T-helper 22 cell (primary cell): ENCODE measurements at places on chromosomes 7 and 10.

GRCh38 chr10:68752711-68753350 is 31.8 kb downstream of the CCAR1 start:
- DNase-seq: no peak

DNA sequence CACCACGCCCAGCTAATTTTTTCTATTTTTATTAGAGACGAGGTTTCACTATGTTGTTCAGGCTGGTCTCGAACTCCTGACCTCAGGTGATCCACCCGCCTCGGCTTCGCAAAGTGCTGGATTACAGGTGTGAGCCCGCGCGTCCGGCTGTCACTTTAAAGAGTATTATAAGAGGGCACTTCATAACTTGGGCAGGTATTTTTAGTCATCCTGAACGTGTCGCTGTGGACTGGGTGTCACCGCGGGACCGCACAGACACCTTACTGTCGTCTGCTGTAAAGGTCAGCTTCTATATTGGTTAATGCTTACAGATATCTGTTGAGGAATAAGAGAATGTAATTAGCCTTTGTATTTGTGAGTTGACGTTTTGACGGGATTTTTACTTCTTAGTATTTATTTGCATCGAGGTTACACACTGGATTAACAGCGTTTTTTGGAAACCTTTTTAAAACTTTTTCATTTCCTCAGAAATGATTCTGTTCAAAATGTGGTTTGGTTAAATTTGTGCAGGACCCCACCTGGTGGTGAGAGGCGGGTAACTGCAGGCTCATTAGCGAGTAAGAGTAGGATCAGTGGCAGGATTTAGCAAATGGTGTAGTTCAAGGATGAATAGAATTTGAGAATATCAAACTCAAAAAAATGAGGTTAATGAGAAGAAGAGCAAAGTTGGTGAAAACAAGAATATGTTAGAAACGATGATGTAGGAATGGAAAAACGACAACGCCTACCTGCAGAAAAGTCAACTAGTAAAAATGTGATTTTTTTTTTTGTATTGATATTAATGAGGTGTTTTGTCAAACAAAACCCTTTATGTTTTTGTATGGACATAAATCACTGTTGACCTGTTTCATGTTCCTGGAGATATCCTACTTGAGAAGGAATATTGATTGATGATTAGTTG is 3.2 kb downstream of the DNAJB6 start:
- peak; percentile 34 for DNase-seq

DNA sequence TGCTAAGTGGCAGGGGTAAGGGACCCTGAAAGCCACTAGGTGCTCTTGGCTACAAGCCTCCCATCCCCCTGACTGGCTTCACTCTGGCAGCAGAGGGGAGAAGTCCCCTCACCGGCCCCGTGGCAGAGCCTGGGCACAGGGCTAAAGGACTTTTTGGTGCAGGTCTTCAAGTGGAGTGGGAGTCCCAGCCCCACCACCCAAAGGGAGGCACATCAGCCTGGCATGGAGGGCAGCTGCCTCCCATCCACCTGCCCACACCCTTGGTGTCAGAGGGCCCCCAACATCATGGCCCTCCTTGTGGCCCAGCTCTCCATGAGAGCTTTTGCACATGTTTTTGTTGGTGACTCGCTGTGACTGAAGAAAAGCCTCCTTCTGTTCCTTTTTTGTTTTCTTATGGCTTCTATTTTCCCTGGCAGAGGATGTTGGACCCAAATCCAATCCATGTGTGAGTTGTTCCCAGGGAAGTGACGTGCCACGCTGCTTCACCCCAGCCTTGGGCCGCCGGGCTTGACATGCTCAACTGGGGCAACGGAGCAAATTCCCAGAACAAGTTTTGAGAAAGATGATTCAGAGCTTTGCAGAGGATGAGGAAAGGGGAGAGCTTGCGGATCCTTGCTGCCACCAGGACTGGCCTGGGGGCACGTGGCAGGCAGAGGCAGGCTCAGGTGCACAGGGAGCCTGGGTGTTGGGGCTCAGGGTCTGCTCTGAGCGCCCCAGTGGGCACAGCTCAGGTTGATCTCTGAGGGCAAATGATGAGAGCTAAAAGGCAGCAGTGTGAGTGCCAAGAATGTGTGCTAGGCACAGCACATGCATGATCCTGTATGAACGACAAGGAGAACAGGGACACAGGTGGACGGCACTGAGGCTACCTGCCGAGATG is 1.9 kb upstream of the AEBP1 start:
- no peak for DNase-seq

- no peak for DNase-seq
These were observed 89.1 kb downstream of the CDK6 start for GRCh38 chr7:92747041-92747835.

DNA sequence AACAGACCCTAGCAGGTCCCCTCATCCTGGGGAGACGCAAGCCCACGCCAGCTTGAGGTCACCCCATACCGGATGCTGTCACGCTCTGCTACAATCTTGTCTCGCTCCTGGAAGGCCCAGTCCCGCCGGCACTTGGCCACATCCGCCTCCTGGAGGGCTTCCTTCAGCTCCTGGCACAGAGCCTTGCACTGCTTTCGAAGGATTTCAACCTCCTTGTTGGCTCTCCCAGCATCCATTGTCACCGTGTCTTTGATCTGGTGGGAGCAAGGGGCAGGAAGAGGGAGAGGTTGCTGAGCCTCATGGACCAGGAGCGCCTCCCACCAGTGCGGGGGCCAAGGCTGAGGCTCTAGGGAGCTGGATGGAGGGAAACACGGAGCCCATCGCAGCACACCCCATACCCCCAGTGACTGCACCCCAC is 90.9 kb downstream of the DLG5 start:
- no peak for DNase-seq

GRCh38 chr10:99534939-99535763 is 2.4 kb downstream of the NKX2-3 start:
- no peak for DNase-seq

GRCh38 chr10:13161857-13162271 is 506 bp downstream of the MCM10 start:
- no peak for DNase-seq

DNA sequence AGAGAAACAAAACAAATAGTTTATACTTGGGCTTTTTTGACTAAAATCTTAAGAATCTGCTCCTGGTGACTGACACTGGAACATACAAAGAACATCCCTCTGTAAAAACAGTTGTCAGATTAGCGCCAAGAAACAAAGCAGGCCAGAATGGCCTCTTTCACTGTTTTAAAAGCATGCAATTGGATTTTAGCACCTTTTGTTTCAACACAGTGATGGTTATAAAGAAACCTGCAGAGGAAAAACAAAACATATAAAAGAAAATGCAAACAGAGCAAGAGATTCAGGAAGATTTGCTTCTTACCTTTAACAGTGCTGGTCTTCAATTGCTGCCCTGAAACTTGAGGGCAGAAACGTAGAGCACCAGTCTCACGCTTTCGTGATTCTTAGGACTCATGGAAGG is 652.2 kb upstream of the KCND2 start:
- DNase-seq: no peak

DNA sequence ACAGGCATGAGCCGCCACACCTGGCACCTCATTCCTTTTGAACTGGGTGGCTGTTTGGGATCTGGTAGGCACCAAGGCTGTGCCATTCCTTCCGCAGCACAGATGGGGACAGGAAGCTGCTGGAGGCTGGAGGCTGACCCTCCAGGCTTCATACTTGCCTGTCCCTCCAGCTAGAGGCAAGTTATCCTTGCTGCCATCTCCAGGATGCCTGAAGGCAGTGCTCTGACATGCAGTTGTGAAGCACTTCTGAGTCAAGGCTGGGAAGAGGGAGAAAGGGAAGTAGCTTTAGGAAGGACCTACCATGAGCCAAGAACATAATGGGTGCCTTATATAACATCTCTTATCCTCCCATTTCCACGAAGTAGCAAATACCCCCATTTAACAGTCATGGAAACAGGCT is 9.5 kb downstream of the MARVELD1 start:
- DNase-seq: no peak

DNA sequence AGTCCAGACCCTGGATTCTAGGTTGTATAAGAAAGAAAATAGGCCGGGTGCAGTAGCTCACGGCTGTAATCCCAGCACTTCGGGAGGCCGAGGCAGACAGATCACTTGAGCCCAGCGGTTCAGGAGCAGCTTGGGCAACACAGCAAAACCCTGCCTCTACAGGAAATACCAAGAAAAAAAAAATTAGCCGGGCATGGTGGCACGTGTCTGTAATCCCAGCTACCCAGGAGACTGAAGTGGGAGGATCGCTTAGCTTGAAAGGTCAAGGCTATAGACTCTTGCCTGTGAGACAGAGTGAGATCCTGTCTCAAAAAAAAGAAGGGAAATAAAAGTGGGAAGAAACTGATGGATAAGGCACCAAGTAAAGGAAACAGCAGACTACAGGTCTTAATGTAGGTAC is 287.9 kb upstream of the KLF14 start:
- DNase-seq: no peak

DNA sequence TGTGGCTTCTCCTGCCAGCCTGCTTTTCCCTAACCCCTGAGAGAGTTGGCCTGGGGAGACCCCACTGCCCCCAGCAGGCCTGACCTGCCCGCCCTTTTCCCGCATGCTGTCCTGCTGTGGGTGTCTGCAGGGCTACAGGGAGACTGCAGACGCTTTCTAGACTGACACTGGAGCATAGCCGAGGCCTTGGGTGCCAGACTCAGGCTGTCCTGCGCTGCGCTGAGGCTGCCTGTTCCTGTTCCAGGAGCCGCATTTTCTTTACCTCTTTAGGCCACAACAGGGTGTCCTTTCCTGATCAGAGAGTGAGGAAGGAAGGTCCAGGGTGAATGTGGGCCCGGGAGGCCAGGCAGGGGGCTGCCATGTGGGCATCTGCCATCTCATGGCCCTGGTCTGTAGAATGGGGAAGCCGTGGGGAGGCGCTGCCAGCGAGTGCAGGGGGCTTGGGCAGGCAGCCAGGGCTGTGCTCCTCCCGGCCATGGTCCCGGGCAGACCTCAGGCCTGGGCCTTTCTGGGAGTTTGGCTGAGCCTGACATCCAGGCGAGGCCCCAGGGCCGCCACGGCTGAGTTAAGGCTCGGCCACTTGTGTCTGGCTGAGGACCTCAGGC is 3.6 kb downstream of the PWWP2B start:
- DNase-seq: no peak

DNA sequence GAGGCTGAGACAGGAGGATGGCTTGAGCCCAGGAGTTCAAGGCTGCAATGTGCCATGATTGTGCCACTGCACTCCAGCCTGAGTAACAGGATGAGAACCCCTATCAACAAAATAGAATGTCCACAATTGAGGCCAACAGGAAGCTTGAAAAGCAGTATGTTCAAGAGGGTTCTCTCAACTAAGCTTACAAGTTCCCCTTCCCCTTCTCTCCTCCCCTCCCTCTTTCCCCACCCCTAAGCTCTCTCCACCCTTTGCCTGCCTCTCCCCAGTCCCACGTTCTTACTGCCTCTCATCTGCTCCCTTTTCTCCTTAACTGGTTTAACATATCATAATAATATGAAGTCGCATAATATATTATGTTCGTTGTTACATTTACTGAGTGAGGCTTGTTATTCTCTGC is 35.4 kb downstream of the KIAA1549 start:
- DNase-seq: no peak

DNA sequence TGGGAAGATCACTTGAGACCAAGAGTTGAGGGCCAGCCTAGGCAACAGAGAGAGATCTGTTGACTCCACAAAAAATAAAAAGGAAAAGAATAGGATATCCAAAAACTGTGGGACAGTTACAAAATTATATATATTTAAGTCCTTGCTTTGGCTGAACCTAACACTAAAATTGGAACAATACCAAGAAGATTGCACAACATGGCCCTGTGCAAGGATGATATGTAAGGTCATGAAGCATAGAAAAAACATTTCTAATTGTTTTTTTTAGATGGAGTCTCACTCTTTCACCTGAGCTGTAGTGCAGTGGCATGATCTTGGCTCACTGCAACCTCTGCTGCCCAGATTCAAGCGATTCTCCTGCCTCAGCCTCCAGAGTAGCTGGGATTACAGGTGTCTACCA is 139.0 kb downstream of the TPST1 start:
- DNase-seq: no peak

DNA sequence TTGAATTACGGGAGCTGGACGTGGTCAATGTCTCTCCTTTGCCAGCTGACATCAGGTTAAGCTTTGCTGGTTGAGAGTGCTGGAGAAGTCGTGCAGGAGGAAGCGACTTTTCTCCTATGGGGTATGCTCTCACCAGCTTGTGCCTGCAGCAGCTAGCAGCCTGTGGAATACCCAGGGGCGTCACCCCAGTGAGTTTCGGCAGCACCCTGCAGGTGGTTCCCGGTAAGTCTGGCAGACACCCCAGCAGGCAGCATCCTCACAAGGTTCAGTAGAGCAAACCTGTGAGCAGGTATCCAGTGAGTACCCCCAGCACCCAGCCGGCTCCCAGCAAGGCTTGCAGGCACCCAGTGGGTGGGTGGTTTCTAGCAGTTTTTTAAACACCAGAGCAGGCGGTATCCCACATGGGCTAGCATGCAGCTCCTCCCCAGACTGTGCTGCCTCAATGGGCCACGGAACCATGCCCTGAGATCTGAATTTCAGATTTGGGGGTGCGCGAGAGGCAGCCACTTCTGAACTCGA is 74.8 kb upstream of the SVIL start:
- no peak for DNase-seq

DNA sequence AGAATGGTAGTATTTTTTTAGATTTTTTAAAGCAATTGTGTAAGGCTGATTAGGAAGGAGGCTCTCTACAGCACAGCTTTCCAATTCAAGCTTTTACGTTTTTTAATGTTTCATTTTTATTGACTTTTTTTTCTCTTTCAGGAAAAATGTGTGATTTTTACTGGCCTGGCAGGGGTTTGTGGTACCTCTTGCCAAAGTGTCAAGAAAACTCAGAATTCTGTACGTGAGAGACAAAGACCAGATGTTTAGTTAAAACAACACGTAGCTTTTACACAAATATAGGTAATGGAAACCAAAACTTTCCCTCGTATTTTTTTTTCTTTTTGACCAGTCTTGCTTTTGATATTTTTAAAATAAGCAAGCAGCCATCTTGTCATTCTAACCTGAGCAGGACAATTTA is 6.0 kb upstream of the NPVF start:
- DNase-seq: no peak

DNA sequence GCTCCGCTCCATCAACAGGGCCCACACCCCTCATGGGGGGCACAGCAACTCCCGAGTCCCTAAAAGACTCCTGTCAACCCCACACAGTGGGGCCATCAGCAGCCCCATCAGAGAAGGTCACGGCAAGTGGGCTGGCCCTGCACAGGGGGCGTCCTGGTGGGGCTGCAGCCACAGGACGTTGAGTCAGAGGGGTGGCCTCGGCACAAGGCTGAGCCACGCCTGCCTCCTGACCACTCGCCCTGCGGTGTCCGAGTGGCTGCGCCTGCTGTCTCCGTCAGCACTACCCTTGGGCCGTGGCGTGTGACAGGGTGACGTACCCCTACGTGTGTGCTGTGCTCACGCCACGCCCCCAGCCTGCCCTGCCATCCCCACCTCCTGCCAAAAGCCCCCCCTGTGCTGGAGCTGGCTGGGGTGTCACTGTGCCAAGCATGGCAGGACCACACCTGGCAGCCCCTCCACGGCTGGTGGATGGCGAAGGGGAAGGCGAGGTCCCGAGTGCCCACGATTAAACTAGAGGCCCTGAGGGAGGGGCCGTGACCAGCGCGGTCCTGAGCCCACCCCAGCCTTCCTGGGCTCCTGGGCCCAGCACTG is 26.0 kb upstream of the NKX6-2 start:
- DNase-seq: no peak
